ENCODE measurements at places on chromosomes 11 and 22. TPM values are rescaled to one million over a fixed set of nuclear protein-coding genes. Genes with fewer than 3 reads are reported as not detected.

Gene NAALADL1
- 3.7 TPM for total RNA-seq

Gene SLC25A18
- 0.85 TPM for total RNA-seq

Gene ARHGAP1
- 145 TPM for total RNA-seq

Gene RRP7A
- total RNA-seq = 23.8 TPM

Gene KDM4D
- total RNA-seq = 1.0 TPM

Gene SCN4B
- 6.1 TPM for total RNA-seq

Gene INS
- not detected for total RNA-seq

Gene HPX
- not detected for total RNA-seq

Gene OR6T1
- not detected for total RNA-seq

Gene MOGAT2
- 0.25 TPM for total RNA-seq

Gene ZBED5
- 46.2 TPM for total RNA-seq

Gene TRPC6
- 1.4 TPM for total RNA-seq

Gene NRIP3
- total RNA-seq = 1.9 TPM

Gene OR10A4
- total RNA-seq = not detected

Gene OR52I1
- not detected for total RNA-seq

Gene APOA4
- total RNA-seq = 0.28 TPM

Gene SCN3B
- 3.4 TPM for total RNA-seq

Gene DTX4
- 3.5 TPM for total RNA-seq

Gene CCDC87
- total RNA-seq = 0.30 TPM

Gene KCNK7
- 0.22 TPM for total RNA-seq

Gene RIMBP3B
- total RNA-seq = 0.07 TPM

Gene OR5B21
- total RNA-seq = not detected

Gene CRYBB3
- not detected for total RNA-seq

Gene INCENP
- total RNA-seq = 8.2 TPM

Gene SCGB1A1
- total RNA-seq = not detected

Gene ARL2
- 125 TPM for total RNA-seq

Gene TPBGL
- total RNA-seq = 0.17 TPM

Gene ROM1
- 0.81 TPM for total RNA-seq

Gene IGSF9B
- total RNA-seq = 53.6 TPM

Gene DUSP8
- total RNA-seq = 37.9 TPM

Gene MISFA
- total RNA-seq = 10.6 TPM

Gene CSF2RB
- 1.5 TPM for total RNA-seq

Gene GP1BB
- 5.3 TPM for total RNA-seq

Gene ARHGAP32
- total RNA-seq = 4.6 TPM

Gene TMEM45B
- not detected for total RNA-seq

Gene HBE1
- total RNA-seq = not detected

Gene RASL10A
- 0.87 TPM for total RNA-seq

Gene TEF
- 10.8 TPM for total RNA-seq

Gene CERK
- 80.8 TPM for total RNA-seq

Gene PARVA
- 62.8 TPM for total RNA-seq

Gene TSGA10IP
- not detected for total RNA-seq

Gene MB
- 16,599 TPM for total RNA-seq

Gene MAPK11
- 5.9 TPM for total RNA-seq

Gene HIC2
- total RNA-seq = 1.8 TPM

Gene GDPD4
- total RNA-seq = not detected

Gene CNTN5
- not detected for total RNA-seq

Gene PYGM
- 231 TPM for total RNA-seq

Gene C11orf86
- not detected for total RNA-seq

Gene OR8D4
- total RNA-seq = not detected

Gene OR2AG2
- not detected for total RNA-seq

Gene MICAL2
- total RNA-seq = 71.4 TPM

Gene ESAM
- 39.3 TPM for total RNA-seq

Gene OR51E2
- total RNA-seq = 0.12 TPM

Gene GUCY1A2
- total RNA-seq = 17.1 TPM

Gene MFRP
- total RNA-seq = not detected

Gene GRM5
- 0.05 TPM for total RNA-seq

Gene MRGPRF
- 3.4 TPM for total RNA-seq

Gene SMC1B
- not detected for total RNA-seq

Gene STK33
- 37.9 TPM for total RNA-seq

Gene BTG4
- total RNA-seq = not detected

Measured in heart right ventricle (tissue), 16 donors.